CD4-positive, alpha-beta T cell treated with Interleukin-15 for 1 hour (primary cell): ENCODE measurements at places on chromosomes 6 and 20.

GRCh38 chr20:58545565-58546415 is 30.6 kb upstream of the APCDD1L start:
- DNase-seq, result no peak

DNA sequence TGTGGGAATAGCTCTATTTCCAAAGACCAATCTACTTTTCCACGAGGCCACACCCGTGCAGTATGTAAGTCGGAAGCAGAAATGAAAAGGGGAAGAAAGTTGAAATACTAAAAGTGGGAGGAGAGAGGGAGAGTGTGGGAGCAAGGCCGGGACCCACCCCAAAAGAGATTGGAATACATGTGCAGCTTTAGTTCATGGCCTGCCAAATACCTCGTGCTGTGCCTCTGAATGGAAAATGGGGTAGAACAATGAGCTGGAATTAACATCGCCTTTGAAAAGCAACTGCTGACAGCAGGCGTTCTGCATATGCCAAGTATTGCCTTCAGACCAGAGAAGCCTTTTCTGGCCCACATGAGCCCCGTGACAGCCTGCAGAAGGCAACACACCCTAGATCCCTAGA is 155.6 kb downstream of the CD83 start:
- no peak for DNase-seq

GRCh38 chr6:170583756-170584180 is 669 bp downstream of the PDCD2 start:
- no peak for DNase-seq

DNA sequence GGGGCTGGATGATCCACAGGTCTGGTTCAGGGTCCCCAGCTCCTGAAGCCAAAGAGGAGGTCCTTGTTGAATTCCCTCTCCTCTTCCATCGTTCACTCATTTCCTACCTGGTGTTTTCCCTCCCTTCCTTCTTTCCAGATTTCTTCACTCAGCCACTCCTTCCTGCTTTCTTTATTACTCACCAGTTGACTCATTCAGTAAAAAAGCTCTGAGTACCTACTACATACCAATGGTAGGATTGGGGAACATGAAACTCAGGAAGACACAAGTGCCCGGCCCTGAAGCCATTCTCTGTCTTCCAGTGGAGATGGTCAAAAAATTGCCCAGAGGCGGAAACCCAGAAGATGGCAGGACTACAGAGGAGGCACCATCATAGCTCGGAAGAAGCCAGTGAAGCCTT is 11.9 kb upstream of the NSFL1C start:
- no peak for DNase-seq

GRCh38 chr6:145147559-145147958 is 587.8 kb downstream of the EPM2A start:
- no peak for DNase-seq

- DNase-seq, result no peak
Observed at GRCh38 chr6:77543601-77544000, 80.3 kb upstream of the HTR1B start.

DNA sequence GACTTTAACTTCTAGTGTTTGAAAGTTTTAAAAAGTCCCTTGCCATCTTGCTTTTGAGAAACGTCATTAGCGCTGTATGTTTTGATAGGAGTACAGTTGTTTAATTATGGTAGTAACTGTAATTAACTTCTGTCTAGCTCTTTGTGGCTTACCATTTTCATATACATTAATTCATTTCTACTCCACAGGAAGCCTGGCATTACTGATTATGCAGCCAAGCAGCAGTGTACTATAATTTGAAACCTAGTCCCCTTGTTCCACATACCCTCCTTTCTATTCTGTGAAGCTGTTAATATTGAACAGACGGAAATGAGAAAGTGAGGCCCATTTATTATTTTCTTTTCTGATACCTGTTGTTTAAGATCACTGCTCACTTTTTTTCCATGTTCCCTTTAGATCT is 235.4 kb downstream of the CDKAL1 start:
- DNase-seq, result no peak

- no peak for DNase-seq
Observed at GRCh38 chr6:175680-176079, 116.6 kb upstream of the DUSP22 start.

DNA sequence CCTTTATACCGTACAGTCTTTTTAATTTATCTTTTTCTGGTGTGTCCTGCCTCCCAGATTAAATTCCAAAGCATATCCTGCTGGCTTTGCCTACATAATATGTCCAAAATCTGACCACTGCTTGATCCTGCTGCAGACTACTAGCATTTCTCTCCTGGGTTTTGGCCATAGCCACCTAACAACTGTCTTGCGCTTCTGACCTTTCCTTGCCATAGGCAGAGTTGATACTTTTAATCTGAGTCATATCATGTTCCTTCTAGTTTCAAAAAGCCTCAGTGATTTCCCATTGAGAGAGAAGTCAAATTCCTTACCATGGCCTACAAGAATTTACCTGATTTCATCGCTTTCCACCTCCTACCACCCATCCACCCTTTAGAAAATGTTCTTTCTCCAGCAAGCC is 104.8 kb downstream of the BCKDHB start:
- DNase-seq, result no peak

DNA sequence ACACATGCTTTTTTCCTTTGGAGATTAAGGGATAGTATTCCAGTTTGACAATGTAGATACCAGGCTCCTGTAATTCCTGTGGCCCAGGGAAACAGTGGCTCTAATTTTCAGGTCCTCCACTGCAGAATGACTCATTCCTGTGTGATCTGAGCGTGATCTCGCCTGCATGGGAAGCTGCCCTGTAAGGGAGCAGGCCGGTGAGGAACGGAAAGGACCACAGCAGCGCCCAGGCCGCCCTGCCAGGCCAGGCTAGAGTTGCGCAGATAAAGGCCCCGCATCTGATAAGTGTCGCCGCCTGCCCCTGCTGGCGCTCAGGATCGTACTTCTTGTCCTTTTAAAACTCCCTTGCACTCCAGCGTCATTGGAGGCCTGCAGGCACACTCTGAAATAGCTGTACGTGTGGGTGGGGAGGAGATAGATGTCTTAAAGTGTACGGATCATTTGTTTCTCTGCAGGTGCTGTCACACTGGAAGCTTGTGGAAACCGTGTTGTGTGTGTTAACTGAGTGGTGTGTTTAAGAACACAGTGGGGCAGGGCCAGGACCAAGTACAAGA is 60.7 kb downstream of the SYNJ2 start:
- no peak for DNase-seq

- DNase-seq, result no peak
Observed at GRCh38 chr6:143198312-143198711, 137.6 kb downstream of the AIG1 start.

DNA sequence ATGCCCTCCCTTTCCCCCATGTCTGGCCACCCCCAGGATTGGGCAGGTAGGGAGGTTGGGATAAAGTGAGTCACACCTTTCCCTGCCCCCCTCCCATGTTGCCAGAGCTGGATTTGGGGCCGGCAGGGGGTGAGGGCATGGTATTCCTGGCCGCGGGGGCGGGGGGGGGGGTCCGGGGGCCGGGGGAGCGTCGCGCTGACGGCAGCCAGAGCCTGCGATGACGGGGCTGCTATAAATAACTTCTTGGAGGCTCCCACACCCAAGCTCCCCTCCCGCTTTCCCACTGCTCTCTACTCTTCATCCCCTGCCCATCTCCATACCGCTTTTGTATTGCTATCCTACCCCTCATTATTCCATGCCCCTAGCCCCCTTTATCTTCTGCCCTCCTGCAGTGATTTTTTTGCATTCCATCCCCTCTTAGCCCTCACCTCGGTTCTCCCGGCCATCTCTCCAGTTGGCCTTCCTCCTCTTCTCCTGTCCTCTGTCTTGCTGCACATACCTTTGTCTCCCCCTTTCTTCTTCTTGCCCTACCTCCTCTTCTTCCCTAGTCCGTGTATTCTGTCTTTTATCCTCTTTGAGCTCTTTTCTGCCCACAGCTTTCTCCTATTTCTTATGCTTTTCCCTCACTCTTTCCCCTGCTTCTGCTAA is 13.8 kb downstream of the SYNGAP1 start:
- DNase-seq, result no peak

DNA sequence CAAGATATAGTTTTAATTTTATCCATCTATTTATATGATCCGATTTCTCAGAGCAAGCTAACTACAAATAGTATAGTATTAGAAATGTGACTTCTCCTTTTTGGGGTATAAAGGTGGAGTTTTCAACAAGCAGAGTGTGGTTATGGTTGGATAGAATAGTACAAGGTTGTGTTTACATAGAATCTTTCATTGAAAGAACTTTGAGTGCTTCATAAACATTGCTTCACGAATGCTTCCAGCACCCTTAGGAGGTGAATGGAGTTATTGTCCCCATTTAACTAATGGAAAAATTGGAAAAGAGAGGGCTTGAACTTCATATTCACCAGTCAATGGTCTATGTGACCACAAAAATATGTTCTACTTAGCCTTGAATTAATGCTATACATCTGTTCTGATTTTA is 134.1 kb upstream of the CITED2 start:
- no peak for DNase-seq
